ENCODE measurements at places on chromosomes 5 and 9.

DNA sequence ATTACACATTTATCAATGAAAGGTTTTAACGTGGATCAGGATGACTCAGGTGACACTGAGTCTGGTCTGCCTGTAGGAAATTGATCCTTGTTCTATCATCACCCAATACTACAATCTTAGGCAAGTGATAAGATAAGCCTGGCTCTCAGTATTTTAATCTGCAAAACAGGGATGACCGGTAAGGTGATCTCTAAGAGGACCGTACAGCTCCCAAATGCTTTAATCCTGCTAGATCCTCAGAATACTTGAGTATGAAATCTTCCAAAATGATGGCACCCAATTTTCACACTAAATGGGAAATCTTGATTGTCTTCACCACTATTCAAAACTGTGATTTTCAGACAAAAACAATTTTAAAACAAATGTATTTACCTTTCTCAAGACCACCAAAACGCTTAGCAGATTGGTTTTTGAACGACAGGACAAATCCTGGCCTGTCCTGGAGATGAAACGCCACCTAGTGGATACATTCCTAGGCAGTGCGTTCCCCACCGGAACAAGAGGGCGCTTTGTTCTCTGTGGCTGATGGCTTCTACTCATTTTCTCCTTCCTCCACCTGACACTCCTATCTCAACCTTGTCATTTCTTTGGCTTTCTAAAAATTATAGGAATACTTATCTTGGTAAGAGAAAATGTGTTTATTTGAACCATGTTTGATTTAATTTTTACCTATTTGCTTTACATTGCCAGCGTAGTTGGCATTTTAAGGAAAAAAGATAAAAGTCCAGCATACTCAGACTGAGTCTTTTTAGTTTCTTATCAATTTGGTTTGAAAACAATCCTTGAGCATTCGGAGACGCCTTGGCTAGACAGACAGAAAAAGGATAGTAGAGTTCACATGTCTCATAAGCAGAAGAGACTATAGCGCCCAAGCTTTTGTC, 41.2 kb upstream of the VCAN start:
- peak; percentile 73 for DNase-seq

- DNase-seq, result no peak
Observed at GRCh38 chr5:104111632-104112031, 549.0 kb upstream of the NUDT12 start.

DNA sequence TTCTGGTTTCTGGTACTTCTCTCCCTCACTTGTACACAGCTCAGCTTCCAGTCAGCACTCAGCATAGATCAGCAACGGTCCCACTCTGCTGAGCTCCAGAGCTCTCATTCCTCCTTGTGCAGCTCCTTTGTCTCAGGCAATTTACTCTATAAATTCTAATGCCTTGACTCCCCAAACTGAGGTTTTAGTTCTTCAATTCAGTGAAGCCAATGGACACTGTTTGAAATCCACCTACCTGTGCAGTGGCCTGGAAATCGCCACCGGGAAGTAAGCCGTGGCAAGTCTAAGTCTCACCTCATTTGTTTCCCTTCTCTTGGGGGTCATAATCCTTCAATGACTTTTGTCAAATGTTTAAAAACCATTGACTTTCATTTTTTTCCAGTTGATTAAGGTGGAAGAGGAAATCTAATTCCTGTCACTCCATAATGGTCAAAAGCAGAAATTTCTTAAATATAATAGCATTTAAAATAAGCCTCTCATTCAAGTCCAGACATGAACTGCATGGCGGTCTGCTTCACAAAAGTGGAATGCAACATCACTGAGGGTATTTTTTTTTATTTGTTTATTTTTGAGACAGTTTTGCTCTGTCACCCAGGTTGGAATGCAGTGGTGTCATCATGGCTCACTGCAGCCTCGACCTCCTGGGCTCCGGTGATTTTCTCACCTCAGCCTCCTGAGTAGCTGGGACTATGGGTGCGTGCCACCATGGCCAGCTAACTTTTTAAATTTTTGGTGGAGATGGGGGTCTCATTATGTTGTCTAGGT, 79.6 kb downstream of the C7 start:
- DNase-seq, result no peak

DNA sequence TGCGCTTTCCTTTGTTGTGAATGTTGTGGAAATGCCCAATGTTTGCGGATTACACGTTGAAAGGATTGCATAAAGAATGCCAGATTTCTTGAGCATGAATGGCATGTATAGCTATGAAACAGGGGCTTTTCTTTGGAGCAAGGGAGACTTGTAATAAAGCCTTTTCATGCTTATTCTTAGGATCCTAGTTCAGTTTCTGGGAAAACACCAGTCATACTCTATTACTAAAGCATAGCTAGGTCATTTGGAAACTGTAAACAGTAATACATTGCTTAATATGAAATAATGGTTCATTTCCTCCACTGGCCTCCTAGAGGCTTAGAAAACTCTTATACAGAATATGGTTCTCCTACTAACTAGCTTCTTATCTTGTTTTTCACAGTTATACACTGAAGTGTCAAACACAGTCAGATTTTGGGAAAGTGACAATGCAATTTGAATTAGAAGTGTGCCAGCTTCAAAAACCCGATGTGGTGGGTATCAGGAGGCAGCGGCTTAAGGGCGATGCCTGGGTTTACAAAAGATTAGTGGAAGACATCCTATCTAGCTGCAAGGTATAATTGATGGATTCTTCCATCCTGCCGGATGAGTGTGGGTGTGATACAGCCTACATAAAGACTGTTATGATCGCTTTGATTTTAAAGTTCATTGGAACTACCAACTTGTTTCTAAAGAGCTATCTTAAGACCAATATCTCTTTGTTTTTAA, 104.2 kb downstream of the MELK start:
- no peak for DNase-seq

Data from D341Med (cell line).